ENCODE measurements at places on chromosomes 2 and 18.

- no peak for DNase-seq
Measured at GRCh38 chr2:168431301-168432024, 24.6 kb upstream of the CERS6 start.

DNA sequence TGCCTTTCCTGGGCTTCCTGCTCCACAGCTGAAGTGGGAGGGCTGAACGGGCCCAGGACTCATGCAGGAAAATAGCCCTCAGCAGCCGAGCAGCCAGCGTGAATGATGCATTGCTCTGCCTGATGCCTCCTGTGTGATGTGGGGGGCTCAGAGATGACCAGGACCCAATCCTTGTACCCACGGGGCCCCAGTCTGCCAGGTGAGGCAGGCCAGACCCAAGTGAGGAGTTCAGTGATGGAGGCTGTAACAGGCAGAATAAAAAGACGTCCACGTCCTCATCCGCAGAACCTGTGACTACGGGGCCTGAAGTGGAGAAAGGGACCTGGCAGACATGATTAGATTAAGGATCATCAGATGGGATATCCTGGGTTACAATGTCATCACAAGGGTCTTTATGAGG is 194.9 kb upstream of the HDAC4 start:
- DNase-seq, result no peak

DNA sequence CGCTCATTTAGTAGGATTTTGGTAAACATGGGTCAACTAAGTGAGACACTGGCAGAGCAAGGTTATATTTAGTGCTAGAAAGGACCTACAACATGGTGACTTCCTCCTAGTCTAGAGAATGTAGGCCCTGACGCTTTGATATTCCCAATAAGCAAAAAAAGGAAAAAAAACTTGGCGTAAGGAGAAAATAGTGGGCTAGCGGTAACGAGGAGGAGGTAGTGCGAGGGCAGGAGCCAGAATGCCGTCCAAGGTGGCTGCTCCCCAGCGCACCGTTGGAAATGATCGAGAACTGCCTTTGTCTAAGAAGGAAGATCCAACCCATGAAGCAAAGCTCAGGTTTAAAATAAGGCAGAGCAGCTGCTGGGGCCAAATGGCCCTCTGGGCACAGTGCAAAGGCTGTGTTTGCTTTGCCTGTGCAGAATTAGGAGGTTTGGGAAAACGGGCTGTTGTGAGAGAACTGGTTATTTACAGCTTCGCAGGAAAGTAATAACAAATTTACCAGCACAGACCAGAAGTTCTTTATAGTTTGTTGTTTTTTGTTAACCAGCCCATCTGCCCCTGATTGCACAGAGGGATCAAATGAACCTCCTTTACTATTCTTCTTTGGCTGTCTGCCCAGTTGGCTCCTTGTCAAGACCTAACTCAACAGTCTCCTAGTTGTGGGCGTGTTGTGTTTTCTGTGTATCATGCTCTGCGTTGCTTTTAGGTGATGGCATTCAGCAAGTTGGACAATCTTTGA is 86.6 kb downstream of the ITGB1BP1 start:
- DNase-seq, result peak; percentile 81

DNA sequence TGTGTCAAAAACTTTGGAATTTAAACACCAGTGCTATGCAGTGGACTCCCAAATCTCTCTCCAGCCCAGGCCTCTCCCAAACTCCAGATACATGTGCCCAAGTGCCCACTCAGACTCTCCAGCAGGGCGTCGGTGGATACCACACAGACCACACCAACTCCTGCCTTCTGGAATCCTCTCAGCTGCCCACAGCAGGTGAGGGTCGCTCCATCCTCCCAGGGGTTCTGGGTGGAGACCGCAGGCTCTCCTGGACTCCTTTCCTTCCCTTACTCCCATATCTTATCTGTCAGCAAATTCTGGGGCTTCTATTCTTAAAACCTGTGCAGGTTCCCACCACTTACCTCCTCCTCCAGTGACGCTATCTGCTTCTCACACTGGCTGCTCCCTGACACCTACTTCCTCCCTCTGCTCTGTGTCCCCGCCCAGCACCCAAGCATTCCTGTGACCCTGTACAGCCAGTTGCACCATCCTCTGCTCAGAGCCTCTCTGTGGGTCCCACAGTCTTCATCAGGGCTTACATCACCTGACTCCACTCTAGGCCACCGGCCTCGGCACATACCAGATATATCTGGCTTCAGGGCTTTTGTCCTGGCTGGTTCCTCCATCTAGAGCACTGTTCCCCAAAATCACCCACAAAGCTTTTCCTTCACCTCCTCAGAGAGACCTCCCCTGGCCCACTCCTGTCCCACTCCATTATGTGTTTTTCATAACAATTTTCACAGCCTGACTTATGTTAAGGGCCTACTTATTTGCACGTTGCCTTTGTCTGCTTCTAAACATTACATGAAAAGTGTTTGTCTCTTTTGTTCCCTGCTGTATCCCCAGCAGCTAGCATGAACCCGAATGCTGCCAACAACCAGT is 2.6 kb upstream of the IMP4 start:
- DNase-seq, result no peak

DNA sequence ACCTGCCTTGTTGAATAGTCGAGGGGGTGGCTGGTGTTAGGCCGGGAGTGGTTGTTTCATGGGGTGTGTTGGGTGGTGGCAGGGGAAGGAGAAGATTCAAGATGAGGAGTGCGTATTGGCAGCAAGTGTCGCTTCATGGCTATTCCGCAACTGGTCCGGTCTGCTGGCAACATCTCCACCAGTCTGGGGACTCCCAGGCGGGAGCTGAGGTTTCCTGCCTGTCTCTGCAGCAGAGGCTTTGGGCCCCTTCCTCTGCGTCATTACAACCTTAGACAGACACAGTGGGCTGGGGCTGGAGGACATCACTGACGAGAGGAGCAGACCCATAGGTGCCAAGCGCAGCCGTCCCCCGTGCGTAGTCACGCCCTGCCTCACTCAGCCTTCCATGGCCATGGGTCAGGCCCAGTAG is 64.0 kb upstream of the MCFD2 start:
- no peak for DNase-seq

DNA sequence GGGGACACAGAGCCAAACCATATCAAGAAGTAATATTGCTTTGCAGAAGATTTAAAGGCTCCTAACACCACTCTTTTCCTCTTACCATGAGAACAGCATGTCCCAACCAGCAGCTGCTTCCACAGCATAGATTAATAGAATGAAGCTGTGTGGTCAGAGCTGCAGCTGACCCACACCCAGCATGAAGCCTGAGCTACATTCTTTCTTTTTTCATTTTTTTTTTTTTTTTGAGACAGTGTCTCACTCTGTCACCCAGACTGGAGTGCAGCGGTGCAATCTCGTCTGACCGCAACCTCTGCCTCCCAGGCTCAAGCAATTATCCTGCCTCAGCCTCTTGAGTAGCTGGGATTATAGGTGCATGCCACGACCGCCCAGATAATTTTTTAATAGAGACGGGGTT is 289.8 kb downstream of the RAD51AP2 start:
- no peak for DNase-seq
